Activated naive CD4-positive, alpha-beta T cell treated with anti-CD3 and anti-CD28 coated beads for 36 hours (primary cell): ENCODE measurements at places on chromosomes 11 and 22.

DNA sequence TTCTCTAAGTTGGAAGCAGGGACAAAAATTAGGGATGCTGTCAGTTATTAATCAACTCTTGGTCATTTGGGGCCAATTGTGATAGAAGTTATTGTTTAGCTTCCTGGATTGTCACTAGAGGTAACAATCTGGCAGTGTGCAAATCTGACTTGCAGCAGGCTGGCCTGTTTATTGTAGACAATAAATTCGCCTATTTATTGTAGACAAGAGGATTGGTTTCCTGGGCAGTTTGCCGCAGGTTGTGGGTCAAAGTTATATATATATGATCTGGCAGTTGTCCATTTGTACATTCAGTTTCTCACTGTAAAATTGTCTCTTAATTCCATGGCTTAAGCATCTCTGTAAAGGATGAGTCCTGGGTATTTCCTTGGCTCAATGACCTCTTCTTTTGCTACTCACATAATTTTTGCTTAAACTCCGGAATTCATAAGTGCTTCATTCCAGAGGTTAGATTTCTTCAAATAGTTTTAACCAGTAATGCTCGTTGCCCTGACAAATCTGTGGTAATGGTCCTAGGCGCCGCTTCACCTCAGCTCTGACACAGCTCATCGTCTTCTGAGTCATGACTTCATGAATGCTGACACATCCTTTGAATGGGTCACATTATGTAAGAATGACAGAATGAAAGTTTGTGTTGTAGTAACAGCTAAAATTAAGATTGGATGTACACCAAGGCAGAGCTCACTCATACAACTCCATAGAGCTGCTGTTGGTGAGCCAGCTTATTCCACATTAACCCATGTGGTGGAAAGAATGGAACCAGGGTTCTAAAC is 7.8 kb upstream of the MMP3 start:
- DNase-seq = no peak

GRCh38 chr22:49923445-49923844 is 5.0 kb downstream of the CRELD2 start:
- DNase-seq = no peak

- no peak for DNase-seq
Observed at GRCh38 chr11:4704054-4704789, at the start of gene MMP26. TSS of gene MMP26 (plus strand) at chr11:4704784.

DNA sequence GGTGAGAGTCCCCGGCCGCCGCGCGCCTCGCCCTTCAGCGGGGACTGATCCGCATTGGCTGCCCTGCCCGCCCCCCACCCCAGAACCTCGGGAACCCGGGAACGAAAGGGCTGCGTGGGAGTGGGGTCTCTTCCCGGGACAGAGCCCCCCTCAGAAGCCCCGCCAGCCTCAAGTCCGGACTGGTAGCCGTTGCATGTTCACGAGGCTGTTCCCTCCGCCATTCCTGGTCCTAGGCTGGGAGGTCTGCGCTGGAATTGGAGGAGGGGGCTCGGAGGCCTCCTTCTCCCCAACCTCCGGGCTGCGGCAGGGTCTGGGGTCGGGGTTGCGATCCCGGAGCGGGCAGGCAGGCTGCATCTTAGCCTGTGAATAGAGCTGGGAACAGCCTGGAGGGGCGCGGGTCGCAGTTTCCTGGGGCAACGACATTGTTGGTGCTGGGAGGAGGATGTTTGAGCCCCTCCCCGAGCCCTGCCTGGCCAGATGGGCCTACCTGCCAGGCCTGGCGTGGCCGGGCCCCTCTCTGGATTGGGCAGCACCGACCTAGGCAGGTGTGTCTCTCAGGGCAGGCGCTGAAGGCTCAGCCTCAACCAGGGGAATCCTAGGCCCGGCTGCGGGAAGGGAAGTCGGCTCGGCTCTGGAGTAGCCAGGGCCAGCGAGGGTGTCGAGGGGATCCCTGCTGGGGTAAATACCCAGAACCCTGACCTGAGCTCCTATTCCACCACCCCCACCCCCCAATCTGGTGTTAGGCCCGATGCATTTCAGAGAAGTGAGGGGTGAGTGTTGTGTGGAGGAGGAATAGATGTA is 670 bp downstream of the MAPK8IP1 start:
- no peak for DNase-seq
